Nephron progenitor cell (in vitro differentiated cells): ENCODE measurements at places on chromosomes 7 and 10.

- no peak for DNase-seq
These were observed 162.1 kb upstream of the RNF32 start for GRCh38 chr7:156478486-156478885.

DNA sequence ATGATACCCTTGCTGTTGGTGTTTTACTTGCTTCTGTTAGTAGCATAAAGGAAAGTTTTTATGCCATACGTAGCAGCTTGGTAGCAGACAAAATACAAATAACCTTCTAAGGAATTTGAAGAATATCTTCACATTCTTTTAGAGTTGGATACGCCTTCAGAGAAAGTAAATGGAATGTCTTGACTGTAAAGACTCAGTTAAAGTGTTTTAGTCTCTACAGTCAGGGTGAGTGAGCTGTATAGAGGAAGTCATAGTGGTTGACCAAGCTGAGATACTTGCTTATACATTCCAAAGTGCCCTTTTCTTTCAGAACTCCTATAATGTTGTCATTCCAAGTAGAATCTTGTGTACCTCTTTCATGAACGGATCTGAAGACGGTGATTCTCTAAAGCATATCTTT lies 37.7 kb downstream of the RABGEF1 start:
- DNase-seq: no peak

DNA sequence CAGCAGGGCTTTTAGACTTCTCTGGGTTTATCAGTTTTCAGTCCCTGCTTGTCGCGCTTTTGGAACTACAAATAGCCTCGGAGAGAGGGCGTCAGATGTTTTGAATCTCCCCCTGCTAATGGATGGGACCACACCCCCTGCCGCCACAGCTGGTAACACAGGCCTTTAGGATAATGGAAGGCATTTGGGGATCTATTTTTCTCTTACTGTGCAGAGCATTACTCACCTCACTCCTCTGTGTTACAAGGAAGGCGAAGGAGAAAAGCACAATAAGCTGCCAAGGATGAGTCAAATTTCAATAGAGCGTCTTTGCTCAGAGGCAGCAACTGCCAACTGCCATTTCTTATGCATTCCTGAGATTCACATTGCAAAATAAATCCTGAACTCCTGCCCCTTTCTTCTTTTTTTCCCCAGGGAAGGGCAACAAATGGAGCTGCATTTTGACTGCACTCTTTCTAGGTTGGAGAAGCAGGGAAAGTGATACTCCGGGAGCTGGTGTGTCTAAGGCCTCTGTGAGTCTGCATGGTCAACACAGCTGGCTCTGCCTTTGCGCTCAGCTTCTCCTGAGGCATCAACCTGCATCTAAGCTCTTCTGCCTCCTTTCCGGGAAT lies 31.5 kb upstream of the SMNDC1 start:
- no peak for DNase-seq

DNA sequence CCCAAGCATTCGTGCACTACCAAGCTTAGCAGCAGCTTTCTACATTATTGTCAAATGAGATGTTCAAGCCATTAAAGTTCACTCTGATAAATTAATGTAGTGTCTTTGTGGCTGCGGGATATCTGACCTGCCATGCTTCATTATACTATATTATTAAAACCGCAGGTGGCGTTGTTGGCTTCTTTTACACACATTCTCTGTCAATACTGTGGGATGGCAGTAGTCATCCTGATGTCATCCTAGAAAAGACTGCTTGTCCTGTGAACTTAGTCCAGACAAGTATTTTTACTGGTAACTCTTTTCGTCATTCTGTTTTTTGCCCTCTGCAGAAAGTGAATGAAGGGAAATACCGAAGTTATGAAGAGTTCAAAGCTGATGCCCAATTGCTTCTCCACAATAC lies 103.9 kb downstream of the ZMYND11 start:
- no peak for DNase-seq

DNA sequence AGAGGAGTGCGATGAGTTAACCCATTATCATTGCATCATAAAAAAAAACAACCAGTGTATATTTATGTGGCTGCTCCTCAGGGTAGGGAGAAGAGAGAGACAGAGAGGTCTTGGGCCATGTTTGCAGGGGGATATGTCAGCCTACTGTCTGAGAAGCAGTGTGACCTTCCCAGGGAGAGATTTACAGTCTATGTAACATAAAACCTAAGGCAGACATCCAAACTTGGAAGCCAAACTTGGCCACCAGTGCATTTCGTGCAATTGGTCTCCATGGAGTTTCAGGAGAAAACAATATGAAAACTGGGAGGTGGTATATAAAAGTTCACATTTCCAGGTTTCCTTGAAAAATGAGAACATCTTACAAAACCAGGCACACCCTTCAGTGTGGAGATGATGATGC lies 85.9 kb upstream of the CXCL12 start:
- DNase-seq: no peak

- no peak for DNase-seq
These were observed at the start of gene PNLIP for GRCh38 chr10:116545756-116546155. Gene PNLIP, plus strand, starts transcription at chr10:116545931. Its CDS starts 162 bp downstream, at chr10:116546093.

- peak; percentile 15 for DNase-seq
These were observed 79.0 kb upstream of the TMEM168 start for GRCh38 chr7:112869111-112869774.

DNA sequence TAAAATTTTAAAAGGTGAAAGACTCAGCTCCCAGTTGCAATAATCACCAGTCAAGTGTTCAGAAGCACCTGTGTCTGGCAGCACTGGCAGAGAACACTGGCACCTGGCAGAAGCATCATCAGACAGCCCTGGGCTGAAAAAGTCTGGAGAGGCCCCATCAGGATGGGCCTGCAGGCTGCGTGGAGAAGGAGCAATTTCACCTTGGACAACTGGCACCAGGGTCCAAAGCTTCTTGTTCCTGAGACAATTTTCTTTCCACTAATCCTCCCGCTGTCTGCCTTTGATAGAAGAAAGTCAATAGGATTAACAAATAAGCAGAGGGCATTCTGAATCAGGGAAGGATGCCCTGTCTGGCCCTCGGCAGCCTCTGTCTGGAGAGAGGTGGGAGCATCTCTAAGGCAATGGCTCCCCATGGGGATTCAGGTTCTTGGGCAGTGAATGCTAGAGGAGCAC lies 6.5 kb downstream of the COBL start:
- no peak for DNase-seq

DNA sequence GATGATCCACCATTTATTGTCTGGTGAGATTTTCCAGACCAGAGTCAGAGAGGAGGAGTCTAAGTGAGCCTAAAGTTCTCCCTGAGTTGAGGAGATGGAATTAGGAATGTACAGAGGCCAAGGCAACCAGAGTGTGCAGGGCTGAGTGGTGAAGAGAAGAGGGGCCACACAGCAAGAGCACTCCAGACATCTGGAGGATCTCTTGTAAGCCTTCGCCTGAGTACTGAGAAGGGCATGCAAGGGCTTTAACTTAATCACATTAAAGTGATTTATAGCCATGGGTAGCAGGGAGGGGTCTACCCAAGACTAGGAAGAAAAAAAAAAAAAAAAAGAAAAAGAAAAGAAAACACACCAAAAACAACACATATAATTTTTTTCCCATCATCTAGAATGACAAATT lies 1190.4 kb downstream of the GATA3 start:
- peak; percentile 18 for DNase-seq

GRCh38 chr7:82722946-82723345 lies 279.4 kb upstream of the CACNA2D1 start:
- no peak for DNase-seq

DNA sequence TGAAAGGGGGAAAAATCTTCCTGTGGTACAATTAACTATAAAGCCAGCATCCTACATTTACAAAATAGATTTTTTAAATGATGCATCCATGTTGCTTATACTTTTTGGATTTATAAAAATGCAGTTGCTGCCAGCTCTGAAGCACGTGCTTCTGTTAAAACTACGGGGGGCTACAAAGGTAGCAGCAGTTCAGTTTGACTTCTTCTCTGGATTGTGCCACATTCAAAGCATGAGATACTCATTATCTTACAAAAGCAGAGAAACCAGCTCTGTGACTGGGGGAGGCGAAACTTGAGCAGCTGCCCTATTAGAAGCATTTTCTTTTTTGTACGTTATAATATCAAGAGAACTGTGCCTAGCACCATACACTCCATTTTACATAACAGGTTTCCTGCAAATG lies 31.1 kb downstream of the NEUROD6 start:
- no peak for DNase-seq

- DNase-seq: no peak
These were observed 35.3 kb upstream of the SPOCK2 start for GRCh38 chr10:72123616-72124015.

- DNase-seq: no peak
These were observed 438.8 kb downstream of the HTR7 start for GRCh38 chr10:90418869-90419652.

DNA sequence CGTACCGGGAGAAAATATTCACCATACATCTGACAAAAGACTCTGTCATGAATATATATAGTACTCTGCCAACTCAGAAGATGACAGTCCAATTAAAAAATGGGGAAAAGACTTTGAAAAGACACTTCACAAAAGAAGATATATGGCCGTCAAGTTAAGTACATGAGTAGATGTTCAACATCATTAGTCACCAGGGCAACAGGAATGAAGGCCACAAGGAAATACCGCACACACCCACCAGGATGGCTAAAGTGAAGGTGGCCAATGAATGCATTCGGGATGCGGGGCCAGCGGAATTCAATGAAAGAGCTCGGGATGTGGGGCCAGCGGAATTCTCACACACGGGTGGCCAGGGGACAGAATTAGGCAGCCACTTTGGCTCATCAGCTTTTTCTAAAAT lies 42.2 kb downstream of the MAD1L1 start:
- DNase-seq: no peak

- DNase-seq: no peak
These were observed 105.7 kb downstream of the HBP1 start for GRCh38 chr7:107274506-107274905.

DNA sequence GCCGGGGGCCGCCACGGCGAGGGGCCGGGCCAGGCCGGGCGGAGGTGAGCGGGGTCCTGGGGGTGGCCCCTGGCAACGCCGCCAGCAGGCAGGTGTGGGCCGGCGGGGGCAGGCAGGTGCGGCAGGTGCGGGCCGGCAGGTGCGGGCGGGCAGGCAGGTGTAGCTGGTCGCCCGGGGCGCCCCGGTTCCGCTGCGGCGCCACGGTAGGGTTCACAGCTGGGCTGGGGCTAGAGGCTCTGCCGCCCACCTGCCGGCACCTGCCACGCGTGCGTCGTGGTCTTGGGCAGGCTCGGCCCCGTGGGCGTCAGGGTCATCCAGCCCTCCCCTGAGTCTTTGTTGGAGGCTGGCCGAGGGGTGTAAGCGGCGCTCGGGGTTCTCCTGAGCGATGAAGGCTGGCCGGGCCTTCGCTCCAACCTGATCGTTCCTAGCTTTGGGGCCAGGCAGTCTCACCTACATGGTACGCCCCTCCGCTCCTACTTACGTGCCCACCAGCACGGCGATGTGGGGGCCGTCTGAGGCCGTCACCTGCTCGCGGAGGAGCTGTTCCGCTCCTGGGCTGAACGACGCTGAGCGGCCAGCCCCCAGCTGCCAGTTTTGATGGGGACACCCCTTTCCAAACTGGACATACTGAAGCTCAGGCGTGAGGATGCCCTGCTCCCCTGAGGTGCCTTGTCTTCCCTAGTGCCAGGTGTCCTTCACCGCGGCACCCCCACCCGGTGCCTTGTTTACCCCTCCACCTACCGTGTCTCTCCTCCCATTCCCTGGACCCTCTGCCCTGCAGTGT lies 493 bp downstream of the ZMIZ2 start:
- DNase-seq: peak; percentile 29

- no peak for DNase-seq
These were observed 95.4 kb upstream of the SHH start for GRCh38 chr7:155907450-155908200.

DNA sequence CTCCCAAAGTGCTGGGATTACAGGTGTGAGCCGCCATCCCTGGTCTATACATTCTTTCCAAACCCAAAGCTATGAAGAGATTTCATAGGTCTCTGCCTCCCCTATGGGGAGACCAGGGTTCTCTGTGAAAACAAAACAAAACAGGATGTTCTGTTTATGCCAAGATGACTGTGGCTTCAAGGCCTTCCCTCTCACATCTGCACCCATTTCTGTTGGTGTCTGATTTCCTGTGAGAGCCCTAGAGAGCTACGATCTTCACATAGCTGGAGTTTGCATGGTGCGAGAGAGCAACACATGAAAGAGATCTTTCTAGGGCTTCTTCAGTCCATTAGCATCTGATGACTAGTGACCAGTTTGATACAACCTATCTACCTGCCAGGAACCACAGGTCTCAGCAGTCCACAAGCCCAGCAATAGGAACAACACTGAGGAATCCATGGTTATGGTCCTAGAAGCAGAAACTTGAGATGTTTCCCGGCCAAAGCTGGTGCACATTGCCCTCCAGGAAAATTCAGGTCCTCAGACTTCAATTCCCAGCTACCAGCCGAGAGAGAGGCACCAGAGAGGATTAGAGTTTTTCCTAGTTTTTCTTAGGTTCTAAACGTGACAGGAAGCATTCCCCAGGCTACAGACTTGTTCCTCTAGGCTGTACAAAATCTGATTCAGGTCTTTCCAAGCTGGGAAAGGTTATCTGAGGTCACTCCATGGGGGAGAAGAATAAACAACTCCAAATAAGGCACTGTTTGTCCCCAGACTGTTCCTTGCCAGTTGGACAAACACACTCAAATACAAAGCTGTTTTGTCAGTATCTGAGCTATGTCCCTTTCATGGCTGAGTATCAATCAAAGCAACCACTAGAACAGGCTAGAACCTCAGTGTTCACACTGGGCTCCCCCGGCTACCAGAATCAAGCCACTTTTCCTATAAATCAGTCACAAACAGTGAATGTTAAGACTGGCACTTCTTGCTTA lies 259.7 kb downstream of the CALN1 start:
- DNase-seq: no peak

DNA sequence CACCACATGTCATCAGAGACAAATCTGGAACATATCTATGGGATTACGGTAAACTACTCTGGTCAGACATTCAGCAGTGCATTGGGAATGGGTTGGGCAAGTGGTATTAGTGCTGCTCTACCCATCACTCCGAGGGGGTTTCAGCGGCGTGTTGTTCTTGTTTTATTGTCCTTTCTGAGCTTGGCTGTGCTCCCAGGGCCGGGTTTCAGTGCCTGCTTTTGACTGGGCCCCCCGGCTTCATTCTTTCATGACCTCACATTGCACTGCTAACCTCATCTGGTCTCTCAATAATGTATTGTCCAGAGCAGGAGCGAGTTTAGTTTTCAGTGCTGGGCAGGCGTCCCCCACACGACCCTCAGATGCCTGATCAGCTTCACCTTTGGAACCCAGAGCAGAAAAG lies 364.6 kb downstream of the PAXIP1 start:
- no peak for DNase-seq

- no peak for DNase-seq
These were observed 27.4 kb downstream of the OGDHL start for GRCh38 chr10:49734676-49735075.

- no peak for DNase-seq
These were observed 41.4 kb downstream of the VAX1 start for GRCh38 chr10:117096599-117097201.

- no peak for DNase-seq
These were observed 104.0 kb downstream of the CPXM2 start for GRCh38 chr10:123787566-123787965.
